CD4-positive, alpha-beta T cell treated with Interferon alpha-2 for 1 hour (primary cell): ENCODE measurements at places on chromosomes 12 and 14.

GRCh38 chr14:31060253-31060875 is 34.2 kb upstream of the STRN3 start:
- no peak for DNase-seq

- peak; percentile 52 for DNase-seq
These were observed 581 bp downstream of the PAPOLA start for GRCh38 chr14:96502621-96503305.

- peak; percentile 21 for DNase-seq
These were observed 2.3 kb downstream of the DGKA start for GRCh38 chr12:55933169-55933798.

- no peak for DNase-seq
These were observed 95.5 kb upstream of the FAR2 start for GRCh38 chr12:29053567-29053966.

DNA sequence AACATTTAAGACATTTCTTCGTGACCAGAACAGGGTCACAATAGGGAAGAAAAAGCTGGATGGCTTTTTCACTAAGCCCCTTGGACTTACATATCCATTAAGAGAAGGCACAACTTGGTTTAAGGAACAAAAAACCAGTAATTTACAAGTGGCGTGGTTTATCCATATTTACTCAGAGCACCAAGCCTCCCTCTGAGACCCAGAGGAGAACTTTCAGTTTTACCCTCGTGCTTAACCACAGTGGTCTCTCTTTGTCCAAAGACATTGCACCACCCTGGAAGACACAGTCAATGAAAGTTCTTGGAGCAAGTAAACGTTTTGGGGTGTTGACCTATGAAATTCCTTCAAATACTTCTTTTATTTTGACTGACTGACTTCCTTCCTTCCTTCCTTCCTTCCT is 52.5 kb downstream of the SSPN start:
- no peak for DNase-seq

DNA sequence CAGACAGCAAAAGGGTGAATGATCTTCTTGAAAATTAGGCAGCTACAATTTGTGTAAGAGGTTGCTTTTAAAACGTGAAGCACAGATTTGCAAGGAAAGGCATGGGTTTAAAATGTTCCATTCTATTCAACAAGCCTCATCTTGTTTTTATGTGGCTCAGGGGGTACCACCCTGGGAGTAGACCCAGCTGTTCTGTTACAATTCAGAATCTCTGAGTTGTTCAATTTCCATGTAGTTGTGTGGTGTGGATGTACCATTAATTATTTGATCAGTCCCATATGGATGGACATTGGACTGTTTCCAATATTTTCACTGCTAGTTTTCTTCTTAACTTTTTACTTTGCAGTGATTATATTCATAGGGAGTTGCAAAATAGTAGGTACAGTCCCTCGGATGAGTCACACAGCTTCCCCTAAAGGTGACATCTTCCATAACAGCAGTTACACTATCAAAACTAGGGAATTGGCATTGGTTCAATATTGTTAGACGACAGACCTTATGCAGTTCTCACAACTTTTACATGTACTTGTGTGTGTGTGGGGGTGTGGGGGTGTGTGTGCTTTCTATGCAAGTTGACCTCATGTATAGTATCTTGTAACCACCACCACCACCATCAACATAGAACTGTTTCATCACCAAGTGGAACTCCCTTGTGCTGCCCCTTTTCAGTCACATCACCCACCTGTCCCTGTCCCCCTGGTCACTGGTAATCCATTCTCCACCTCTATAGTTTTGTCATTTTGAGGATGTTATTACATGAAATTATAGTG is 59.0 kb upstream of the CAPRIN2 start:
- no peak for DNase-seq

DNA sequence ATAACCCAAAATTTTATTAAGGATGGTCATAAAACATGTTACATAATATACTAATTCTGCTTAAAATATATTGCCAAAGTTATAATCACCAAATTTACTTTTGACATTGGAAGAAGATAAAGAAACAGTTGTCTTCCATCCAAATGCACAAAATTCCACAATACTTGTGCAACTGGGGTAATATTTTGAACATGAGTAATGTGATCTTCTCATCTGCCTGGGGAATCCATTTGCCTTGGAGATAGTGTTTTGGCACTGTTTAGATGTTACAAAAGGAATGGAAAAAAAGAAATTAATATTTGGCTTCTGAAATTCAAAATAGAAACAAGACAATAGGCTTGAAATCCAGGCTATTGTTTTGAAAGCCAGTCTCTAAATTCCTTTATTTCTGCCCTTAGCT is 9.1 kb downstream of the GPR19 start:
- no peak for DNase-seq

GRCh38 chr12:43208221-43208620 is 343.8 kb downstream of the ADAMTS20 start:
- DNase-seq: no peak

- DNase-seq: no peak
These were observed 235.8 kb upstream of the TMTC1 start for GRCh38 chr12:30019366-30020140.

- DNase-seq: no peak
These were observed 311.9 kb downstream of the CACNA1C start for GRCh38 chr12:2364631-2365051.

GRCh38 chr14:52067873-52068614 is 815 bp downstream of the NID2 start:
- no peak for DNase-seq

GRCh38 chr14:74045522-74045921 is 26.4 kb downstream of the BBOF1 start:
- no peak for DNase-seq

DNA sequence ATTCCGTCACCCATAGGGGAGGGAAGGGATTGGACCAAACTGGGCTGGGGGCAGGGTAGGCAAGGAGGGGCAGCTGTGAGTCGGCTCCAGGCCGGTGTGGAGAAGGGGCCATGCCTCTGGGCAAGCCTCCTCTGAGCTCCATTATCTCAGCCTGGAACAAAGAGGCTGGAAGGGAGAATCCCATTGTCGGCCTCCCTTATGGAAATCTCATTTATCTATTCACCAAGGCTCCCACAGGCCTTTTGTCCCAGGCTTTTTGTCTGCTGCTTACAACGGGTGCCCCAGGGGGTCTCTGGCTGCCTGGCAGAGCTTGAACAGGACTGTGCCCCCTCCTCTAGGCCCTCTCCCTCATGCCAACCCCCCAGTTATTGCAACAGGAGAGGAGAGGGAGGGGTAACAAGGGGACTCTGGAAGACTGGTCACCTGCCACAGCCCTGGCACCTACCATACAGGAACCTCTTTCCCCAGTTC is 19.5 kb downstream of the FIGNL2 start:
- DNase-seq: no peak

- no peak for DNase-seq
These were observed 71.2 kb upstream of the HOXC13 start for GRCh38 chr12:53867216-53868012.

- DNase-seq: no peak
These were observed 17.8 kb upstream of the PRMT8 start for GRCh38 chr12:3473171-3473570.

DNA sequence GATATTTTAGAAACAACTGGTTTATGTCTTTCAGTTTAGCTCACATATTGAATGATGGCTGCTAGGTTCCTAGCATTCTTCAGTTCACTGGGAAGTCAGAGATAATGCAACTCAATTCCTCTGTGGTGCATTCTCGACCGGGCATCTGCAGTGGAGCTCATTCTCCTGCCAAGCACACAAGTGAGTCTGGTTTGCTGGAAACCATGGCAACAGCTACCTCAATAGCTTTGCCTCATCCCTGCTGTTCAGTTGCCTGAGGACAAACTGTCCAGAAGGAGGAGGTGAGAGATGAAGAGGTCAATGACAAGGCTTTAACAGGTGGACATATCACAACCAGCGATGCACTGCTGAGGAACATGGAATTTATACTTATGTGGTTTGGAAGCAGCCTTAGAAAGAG is 816.9 kb downstream of the AACS start:
- DNase-seq: no peak

GRCh38 chr14:80587096-80587724 is 354.3 kb downstream of the CEP128 start:
- no peak for DNase-seq

DNA sequence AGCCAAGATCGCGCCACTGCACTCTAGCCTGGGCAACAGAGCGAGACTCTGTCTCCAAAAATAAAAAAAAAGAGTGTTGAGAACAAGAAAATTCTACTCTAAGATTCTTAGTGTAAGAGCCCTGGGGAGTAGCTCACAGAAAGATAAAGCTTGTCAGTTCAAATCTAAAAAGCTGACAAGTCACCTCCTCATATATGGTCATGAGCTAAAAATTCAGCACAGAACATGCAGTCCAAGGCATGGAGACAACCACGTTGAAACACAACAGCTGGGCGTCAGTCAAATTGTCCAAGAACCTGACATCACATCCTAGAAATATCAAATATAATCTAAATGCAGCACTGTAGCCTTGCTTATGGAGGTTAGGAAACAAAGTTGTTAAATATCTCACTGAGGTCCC is 47.8 kb downstream of the CLIP1 start:
- DNase-seq: no peak

- peak; percentile 1 for DNase-seq
These were observed 1176.7 kb upstream of the SEL1L start for GRCh38 chr14:82710267-82710841.

GRCh38 chr12:15712160-15712559 is 77.0 kb downstream of the EPS8 start:
- no peak for DNase-seq

GRCh38 chr12:8453021-8453513 is 2.7 kb upstream of the CLEC6A start:
- DNase-seq: no peak

DNA sequence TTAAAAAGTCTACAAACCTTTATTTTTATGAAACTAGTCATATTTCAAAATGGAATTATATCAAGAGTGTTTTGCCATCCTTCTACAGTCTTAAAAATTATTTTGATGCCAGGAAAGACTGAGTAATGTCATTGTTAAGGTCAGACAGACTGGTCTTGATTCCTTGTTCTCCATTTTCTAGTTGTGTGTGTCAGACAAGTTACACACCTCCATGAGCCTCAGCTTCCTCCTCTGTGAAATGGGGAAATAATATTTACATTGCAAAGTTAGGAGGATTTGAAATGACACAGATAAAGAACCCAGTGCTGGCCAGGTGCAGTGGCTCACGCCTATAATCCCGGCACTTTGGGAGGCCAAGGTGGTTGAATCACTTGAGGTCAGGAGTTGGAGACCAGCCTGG is 47.4 kb upstream of the ELK3 start:
- DNase-seq: no peak

- no peak for DNase-seq
These were observed 65.3 kb downstream of the FOXN3 start for GRCh38 chr14:89351516-89352404.
